ENCODE measurements at places on chromosomes 7 and 10.
A peak's percentile ranks its signal among the peaks of the same experiment; 100 is the strongest.

DNA sequence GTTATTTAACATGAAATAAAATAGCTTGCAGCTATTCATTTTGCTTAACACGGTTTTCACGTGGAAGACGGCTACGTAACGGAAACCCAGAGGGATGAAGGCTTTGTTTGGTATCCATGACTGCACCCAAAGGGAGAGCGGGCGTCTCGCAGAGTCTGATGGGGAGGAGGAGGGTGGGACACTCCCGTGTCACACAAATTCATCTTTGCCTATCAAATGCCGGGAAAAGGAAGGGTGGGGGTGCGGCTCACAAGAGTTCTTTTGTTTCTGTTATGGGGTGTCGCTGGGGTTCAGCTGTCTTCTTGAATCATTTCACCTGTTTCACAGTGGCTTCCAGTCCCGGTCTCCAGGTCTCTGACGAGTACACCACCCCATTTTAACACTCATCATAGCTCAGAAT lies 108.5 kb downstream of the ZRANB1 start:
- no peak for DNase-seq

- no peak for DNase-seq
Observed at GRCh38 chr10:132394201-132394811, 2.7 kb upstream of the PWWP2B start.

DNA sequence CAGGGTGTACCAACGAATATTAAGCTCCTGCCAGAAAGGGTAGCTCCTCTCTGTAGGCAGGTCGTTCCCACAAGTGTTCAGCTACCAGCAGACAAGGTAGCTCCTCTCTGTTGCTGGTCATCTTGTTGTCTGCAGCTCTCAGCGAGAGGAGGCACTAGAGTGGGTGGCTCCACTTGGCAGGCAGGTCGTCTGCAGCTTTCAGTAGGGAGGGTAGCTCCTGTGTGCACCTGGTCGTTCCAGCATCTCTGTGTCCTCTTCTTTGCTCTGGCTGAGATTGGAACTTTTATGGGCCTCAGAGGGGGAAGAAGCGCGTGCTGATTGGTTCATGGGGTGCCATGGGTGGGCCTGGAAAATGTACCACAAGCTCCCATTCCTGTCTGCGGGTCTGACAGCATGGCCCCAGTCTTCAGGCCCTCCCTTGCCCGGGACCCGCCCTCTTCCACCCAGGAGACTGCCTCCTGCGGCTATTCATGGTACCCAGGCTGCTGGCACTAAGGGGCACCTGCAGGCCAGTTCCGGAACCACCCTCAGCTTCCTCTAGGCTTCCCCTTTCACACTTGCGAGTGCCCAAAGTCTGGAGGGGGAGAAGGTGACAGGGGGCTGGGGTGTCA lies 63.9 kb upstream of the CACNA2D1 start:
- no peak for DNase-seq

GRCh38 chr10:36141856-36142560 lies 499.9 kb upstream of the FZD8 start:
- DNase-seq: no peak

DNA sequence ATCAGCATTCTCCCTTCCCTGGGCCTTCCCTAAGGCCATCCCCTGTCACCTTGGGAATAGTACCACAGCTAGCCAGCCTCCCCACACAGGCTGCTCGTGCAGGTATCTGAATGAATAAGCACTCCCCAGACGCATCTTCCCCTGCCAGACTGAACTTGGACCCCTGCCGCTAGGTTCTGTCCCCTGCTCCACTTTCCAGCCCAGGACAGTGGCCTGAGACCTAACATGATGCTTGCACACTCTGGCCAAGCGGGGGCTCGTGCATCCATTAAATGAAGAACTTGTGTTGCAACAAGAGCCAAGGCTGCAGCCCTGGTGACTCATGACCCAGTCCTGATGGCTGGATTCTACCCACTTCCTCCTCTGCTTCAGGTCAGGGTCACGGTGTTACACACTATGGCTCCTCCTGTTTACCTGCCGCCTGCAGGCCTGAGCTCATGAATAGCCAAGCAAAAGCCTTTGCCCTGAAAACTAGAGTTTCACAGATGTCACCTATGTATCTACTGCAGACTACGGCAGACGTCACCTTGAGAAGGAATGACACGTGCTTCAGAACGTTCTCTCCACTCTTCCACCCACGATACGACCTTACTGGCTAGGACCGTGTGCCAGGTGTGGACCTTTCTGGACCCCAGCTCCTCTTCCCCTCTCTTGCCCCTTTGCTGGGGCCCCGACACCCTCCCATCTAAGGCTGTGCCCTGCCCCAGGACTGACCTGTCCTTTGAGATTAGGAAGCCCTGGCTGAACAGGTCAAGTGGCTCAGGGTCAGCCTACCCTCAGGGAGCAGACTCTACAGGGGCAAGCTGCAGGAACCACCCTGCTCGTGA lies 6.5 kb downstream of the ASB13 start:
- peak; percentile 47 for DNase-seq

DNA sequence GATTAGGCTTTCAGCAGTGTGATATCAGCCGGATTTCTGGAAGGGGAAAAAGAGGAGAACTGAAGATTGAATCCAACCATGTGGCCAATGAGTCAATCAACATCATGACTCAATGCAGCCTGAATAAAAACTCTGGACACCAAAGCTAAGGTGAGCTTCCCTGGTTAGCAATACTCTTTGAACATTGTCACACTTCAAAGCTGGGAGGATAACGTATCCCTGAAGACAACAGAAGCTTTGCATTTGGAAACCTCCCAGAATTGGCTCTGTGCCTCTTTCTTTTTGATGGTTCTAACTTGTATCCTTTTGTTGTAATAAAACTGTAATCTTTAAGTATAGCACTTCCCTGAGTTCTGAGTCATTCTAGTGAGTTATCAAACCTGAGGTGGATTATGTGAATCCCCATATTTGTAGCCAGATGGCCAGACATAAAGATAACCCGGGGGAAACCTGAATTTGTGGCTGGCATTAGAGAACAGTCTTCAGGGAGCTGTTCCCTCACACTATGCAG lies 284.4 kb downstream of the IPMK start:
- no peak for DNase-seq

- no peak for DNase-seq
Observed at GRCh38 chr7:106165337-106165736, 53.2 kb upstream of the SYPL1 start.

DNA sequence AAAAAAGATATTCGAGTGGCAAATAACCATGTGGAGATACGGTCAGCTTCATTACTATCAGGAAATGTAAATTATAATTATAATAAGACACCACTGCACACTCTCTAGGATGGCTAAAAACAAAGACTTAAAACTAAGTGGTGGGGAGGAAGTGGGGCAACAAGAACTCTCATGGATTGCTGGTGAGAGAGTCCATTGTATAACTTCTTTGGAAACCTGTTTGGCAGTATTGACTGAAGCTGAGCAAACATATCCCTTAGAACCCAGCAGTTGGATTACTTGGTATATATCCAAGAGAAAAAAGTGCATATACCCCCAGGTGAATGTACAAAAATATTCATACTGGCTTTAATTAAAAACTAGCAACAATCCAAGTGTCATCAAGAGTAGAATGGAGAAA lies 133.7 kb upstream of the CTBP2 start:
- no peak for DNase-seq

GRCh38 chr10:69464401-69464800 lies 13.1 kb downstream of the TSPAN15 start:
- DNase-seq: no peak

DNA sequence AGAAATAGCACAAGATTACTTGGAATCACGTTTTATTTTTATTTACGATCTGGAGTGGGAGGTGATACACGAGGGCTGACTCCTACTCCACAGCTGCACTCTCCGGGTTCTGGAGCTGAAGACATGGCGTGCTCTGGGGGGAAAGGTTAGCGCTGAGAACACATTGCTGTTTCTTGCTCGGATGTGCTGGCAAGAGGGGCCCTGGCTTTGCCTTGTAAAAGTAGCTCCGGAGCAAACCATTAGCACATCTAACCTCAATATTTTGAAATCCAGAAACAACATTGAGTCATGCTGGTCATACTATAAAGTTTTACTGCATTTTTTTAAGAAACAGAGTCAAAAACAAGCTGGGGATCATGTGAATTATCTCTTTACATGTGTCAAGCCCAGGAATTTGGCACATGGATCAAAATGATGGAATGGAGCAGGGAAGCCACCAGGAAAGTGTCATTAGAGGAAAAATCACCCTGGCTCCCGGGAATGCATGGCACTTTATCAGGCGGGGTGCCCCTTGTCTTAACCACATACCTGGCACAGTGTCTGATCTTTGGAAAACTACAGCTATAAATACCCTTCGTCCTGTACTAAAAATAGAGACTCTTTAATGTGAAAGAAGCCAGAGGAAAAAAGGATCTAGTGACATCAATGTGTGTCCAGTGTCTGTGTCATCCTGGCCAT lies 31.6 kb upstream of the LYZL1 start:
- DNase-seq: no peak

GRCh38 chr7:101418694-101419093 lies 56.0 kb downstream of the COL26A1 start:
- DNase-seq: no peak

- no peak for DNase-seq
Observed at GRCh38 chr10:80463868-80464267, 9.8 kb downstream of the TSPAN14 start.

GRCh38 chr7:20557116-20557515 lies 58.4 kb upstream of the ABCB5 start:
- DNase-seq: no peak

DNA sequence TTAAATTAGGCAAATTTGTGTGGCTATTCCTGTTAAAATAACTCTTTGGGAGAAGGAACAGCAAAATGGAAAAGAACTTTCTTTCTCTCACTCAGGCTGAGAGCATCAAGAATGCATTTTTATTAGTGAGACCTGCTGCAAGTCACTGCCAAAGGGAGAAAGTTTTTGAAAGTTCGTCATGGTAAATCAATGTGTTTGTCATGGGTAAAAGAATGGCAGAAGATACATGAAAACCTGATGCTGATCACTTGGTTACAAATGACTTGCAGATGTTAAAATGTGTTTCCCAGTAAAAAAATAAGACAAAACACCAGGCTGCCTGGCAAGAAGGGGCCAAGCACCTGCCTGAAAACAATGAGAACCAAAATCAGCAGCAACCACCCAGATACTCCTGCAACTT lies 484.7 kb upstream of the NRP1 start:
- DNase-seq: no peak

GRCh38 chr7:150321788-150322113 lies 1.4 kb upstream of the LRRC61 start:
- DNase-seq: no peak
